ENCODE measurements at places on chromosomes 4 and X. TPM values are rescaled to one million over a fixed set of nuclear protein-coding genes. Genes with fewer than 3 reads are reported as not detected.

The SRPK3 gene
- 1.8 TPM for polyA plus RNA-seq

The FAM149A gene
- polyA plus RNA-seq: 11.8 TPM

The PAGE2 gene
- 0.15 TPM for polyA plus RNA-seq

The MAGEA8 gene
- polyA plus RNA-seq: 0.12 TPM

DNA sequence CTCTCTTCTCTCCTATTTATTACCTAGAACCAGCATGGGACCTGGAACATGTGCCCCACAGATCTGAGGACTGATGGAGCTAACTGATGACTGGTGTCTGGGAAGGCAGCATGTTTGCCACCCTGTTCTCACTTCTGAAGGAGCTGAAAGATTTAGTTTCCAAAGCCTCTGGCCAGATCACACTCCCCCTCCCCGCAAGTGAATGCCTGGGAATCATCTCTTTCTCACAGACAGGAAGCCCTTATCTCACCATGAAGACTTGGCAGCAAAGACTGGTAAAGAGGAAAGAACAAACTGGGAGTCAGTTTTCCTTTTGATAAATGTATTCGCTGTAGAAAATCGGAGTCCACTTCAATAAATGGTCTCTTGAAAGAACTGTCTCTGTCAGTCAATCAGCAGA, 21.0 kb upstream of the PCYT1B start:
- peaks cover 11% of the 10 kb centered on the region for H3K4me1 ChIP-seq
- H3K27ac ChIP-seq: no peak overlapping the region
- DNase-seq: no peak
- no peaks in the 10 kb centered on the region for H3K36me3 ChIP-seq
- no peak overlapping the region for H3K4me3 ChIP-seq

- no peaks in the 10 kb centered on the region for H3K27me3 ChIP-seq
- H3K27ac ChIP-seq: no peak overlapping the region
- H3K36me3 ChIP-seq: peaks cover 27% of the 10 kb centered on the region
Observed at GRCh38 chr4:47566566-47566965, 81.5 kb downstream of the ATP10D start.

DNA sequence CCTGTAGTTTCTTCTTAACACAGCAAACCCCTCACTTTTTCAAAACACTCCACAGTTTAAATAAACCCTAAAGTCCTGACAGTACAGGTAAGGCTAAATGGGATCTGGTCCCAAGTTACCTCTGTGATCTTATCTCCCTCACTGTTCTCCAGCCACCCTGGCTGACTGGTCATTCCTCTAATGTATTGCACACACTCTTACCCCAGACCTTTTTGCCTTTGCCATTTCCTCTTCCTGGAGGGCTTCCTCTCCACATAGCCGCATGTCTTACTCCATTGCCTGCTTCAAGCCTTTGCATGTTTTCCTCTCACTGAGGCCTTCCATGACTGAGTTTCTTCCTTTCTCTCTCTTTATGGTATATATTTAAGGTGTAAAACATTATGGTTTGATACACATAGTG, 19.5 kb upstream of the ANXA3 start:
- no peak overlapping the region for H3K4me3 ChIP-seq
- DNase-seq: no peak
- H3K27me3 ChIP-seq: no peaks in the 10 kb centered on the region
- no peaks in the 10 kb centered on the region for H3K4me1 ChIP-seq
- no peak overlapping the region for H3K27ac ChIP-seq

DNA sequence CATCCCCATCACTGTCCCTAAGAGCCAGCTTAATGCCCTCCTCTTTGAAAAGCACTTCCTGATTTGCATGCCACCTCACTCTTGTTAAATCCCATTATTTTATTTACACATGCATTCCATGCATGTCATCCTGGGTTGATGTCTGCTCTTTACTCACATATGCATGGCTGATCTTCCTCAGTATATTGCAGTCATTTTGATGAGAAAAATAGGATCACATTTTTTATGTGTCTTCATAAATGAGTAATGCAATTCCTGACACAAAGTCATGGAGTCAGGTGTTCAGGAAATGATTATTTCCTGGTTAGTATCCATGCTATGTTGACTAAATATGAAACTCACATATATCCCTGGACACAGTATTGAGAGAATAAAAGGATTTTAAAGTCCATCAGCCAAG, 204.7 kb downstream of the SLIT2 start:
- no peak for DNase-seq
- no peaks in the 10 kb centered on the region for H3K36me3 ChIP-seq
- H3K4me1 ChIP-seq: no peaks in the 10 kb centered on the region

GRCh38 chr4:4689694-4690440, 148.0 kb upstream of the STX18 start:
- H3K4me1 ChIP-seq: peaks cover 55% of the 10 kb centered on the region
- peak; percentile 69 for DNase-seq
- no peaks in the 10 kb centered on the region for H3K27me3 ChIP-seq
- peak overlapping the region; percentile 66 for H3K27ac ChIP-seq
- no peak overlapping the region for H3K4me3 ChIP-seq
- no peaks in the 10 kb centered on the region for H3K36me3 ChIP-seq

- H3K4me1 ChIP-seq: no peaks in the 10 kb centered on the region
- H3K4me3 ChIP-seq: no peak overlapping the region
- no peak for DNase-seq
Observed at GRCh38 chr4:12126474-12126873, 697.8 kb upstream of the HS3ST1 start.
